ENCODE measurements at places on chromosomes 6 and 20. TPM values are rescaled to one million over a fixed set of nuclear protein-coding genes. Genes with fewer than 3 reads are reported as not detected.

Gene FAM184A
- 4.4 TPM for total RNA-seq

- H3K27me3 ChIP-seq, result no peaks in the 10 kb centered on the region
- no peak for DNase-seq
- no peak overlapping the region for H3K27ac ChIP-seq
- no peaks in the 10 kb centered on the region for H3K36me3 ChIP-seq
Measured at GRCh38 chr20:50356962-50357782, 153.0 kb upstream of the PTPN1 start.

- peak overlapping the region; percentile 94 for H3K27ac ChIP-seq
- peaks cover 2% of the 10 kb centered on the region for H3K36me3 ChIP-seq
- peaks cover 14% of the 10 kb centered on the region for H3K4me1 ChIP-seq
- no peaks in the 10 kb centered on the region for H3K27me3 ChIP-seq
- peak overlapping the region; percentile 92 for H3K4me3 ChIP-seq
- peak; percentile 97 for DNase-seq
Measured at GRCh38 chr6:144286503-144287393, 1.6 kb downstream of the UTRN start.

DNA sequence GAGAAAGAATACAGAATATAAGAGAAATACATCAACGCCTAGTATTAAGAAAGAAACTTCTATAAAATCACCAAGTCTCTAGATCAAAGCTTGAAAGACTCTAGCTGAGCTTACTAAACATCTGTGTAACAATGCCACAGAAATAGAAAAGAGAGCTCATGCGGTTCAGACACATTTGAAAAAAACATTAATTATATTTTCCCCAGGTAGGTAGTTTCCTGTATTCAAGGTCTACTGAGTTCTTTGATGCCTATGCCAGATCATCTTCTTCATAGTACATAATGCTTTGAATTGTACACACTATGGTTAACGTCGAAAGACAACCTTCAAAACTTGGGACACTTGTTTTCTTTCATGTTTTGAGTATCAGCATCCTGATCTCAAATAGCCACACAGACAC is 11.3 kb downstream of the MOXD1 start:
- H3K36me3 ChIP-seq, result no peaks in the 10 kb centered on the region
- H3K4me3 ChIP-seq, result no peak overlapping the region
- no peak overlapping the region for H3K27ac ChIP-seq
- no peak for DNase-seq
- H3K4me1 ChIP-seq, result no peaks in the 10 kb centered on the region

Gene C6orf58
- total RNA-seq, result not detected
